ENCODE measurements at places on chromosomes 11 and 22.

GRCh38 chr22:33563220-33563964 lies 356.9 kb downstream of the LARGE1 start:
- no peak for DNase-seq

DNA sequence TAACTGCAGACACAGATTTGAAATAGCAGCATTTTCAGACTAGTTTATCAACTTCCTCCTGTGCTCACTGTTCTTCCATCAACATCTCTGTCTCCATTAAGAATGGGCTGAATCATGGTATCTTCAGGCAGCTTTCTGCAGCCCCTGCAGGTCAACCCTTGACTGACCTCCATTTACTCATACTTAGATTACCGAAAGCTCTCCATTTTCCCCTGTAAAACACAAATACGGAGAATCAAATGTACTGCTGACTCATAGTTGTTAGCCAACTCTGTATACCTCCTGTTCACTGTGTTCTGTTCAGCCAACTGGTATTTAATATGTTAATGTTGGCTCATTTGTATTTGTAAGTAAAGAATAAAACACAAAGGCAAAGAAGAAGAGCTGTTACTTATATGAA lies 364.0 kb downstream of the CASP12 start:
- no peak for DNase-seq

DNA sequence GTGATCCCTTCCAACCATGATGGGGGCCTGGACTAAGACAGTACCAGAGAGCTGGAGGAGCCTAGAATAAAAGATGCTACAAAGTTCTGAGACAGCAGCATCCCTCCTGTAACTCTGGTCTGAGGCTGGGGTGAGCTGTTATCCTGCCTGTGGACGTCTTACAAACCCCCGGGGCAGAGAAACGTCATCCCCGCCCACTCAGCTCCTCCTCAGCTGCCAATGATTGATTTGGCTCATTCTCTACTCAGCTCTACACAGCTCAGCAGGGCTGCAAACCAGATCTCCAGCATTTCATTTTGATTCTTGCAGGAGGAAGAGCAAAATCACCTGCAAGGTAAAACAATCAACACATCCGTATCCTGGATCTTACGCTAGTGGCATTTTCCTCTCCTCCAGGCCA lies 55.5 kb downstream of the CSNK2A3 start:
- no peak for DNase-seq

DNA sequence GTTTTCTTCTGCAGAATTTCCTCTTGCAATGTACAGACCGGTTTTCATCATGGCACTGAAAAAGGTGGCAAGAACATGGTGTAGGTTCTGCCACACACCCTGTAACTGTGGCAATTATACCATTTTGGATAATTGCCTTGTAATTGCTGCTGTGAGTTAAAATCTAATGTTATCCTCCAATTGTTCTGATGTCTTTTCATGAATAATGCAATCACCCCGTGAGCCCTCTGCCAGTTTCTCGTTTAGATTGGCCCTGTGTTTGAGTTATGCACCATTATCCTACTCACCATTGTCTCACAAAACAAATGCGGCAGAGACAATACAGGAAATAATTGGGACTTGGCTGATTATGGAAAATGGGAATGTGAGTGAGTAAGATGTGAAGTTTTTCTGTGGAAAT lies 61.8 kb upstream of the MTNR1B start:
- no peak for DNase-seq

- no peak for DNase-seq
These were observed 50.8 kb upstream of the ADORA2A start for GRCh38 chr22:24376586-24376985.
